Ovary (tissue), 10 donors: ENCODE measurements at places on chromosomes 12 and 14.

DNA sequence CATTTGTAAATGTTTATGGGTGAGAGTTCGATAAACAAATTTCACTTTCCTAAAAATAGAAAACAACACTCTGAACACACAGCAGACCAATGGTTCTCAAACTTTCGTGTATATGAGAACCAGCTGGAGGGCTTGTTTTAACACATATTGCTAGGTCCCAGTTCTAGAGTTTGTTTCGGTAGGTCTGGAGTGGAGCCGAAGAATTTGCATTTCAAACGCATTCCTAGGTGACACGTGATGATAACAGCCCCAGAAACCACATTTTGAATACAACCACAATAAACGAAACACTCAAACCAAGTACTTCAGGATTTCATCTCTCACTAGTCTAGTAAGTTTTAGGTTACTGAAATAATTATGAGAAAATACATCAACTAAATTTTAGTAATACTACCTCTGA lies 17.1 kb downstream of the SEC23A start:
- DNase-seq, result no peak

- no peak for DNase-seq
Measured at GRCh38 chr14:75876530-75876929, 105.3 kb downstream of the TGFB3 start.

DNA sequence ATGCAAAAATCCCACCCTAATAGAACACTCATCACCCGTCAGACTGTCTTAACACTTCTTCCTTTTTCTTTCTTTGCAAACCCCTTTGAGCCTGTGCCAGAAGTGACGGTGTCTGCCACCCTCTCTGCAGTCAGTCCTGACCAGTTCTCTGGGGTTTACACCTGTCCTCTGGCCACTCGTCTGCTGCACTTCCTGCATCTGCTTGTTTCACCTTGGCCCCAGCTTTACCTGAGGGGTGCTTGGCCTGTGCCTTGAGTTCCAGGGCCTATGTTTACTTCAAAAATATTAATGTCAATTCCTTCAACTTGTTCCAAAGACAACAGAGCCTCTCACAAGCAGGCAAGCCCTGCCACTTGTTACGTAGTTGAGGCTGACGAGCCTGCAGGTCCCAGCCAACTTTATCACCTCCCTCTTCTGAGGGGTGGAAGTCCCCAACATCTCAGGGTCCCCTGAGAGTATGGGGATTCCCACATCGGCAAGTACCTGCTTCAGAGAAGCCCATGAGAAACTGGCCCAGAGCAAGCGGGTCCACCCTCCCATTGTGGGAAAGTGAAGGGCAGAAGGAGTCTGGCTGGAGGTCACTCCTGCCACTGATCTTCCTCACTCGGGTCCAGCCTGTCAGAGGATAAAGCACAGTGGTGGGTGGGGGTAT lies 205.4 kb downstream of the DAD1 start:
- DNase-seq, result no peak

DNA sequence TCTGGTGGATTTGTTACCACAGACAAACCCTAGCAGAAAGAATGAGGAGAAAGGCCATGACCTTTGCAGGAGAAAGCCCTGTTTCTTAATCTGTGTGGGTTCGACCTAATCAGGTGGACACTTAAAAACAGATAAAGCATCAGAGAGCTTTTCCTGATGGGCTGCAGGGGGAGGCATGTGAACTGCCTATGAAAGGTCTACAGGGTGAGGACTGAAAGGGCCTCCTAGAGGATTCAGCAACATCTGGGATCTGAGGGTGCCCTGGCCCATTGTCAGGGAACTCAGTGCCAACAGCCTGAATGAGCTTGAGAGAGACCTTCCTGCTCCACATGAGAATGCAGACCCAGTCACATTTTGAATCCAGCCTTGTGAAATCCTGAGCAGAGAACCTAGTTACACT lies 178.8 kb upstream of the DDHD1 start:
- no peak for DNase-seq

DNA sequence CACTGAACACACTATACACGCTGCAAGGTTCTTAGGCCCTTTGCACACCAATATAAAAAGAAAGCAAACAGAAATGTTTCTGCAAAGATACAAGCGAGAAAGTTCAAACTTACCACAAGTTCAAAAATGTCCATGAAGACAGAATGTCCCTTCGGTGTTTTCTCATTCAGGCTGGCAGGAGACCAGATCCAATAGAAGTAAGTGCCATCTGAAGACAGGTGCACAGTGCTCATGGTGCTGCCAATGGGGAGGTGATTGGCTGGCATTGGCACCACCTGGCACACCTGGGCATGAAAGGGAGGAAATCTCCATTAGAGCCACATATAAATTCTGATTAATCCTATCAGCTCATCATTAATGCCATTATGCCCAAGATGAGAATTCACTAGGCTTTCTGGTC lies 76.3 kb downstream of the HECTD4 start:
- DNase-seq, result no peak

DNA sequence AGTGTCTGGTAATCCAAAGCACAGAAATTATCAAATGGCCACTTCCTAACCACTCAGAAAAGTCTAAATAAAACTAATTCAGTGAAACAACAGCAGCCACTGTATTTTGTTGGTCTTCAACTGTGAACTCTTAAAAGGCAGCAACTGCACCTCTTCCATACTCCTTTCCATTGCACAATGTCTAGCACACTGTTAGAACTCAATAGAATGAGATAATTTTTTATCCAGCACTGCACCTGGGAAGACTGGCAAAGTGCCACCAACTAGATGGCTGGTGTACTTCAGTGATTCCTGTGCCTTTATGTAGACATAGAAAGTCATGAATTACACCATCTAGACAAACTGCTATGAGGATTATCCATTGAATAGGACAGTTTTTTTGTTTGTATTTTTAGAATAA lies 26.2 kb downstream of the LGR5 start:
- DNase-seq, result no peak

- DNase-seq, result no peak
Measured at GRCh38 chr12:89134213-89134770, 218.0 kb downstream of the DUSP6 start.

DNA sequence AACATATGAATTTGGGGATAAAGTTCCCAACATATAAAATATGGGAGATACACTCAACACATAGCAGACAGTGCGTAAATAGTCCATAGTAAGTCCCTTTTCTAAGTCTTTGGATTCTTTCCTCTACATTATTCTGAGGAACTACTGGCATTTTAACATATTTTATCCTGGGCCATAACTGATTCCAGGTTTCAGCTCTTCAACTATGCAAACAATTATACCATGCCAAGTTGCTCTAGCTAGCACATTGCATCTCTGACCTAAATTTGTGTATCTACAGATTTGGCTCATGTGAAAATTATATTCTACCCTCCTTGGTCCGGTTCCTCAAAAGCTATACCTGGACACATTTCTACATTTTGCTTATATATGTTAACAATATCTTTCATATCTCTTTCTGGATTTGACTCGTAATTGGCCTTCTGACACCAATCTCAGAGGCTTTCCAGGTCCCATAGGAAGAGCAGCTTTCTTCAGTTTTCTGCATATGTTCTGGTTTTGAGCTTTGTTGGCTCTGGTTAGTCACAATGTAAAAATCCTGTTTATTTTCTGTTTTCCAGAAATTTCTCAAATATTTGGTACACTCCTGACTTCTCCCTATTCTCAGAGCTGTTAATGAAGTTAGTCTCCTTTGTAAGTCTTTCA lies 305.4 kb downstream of the BMP4 start:
- no peak for DNase-seq

DNA sequence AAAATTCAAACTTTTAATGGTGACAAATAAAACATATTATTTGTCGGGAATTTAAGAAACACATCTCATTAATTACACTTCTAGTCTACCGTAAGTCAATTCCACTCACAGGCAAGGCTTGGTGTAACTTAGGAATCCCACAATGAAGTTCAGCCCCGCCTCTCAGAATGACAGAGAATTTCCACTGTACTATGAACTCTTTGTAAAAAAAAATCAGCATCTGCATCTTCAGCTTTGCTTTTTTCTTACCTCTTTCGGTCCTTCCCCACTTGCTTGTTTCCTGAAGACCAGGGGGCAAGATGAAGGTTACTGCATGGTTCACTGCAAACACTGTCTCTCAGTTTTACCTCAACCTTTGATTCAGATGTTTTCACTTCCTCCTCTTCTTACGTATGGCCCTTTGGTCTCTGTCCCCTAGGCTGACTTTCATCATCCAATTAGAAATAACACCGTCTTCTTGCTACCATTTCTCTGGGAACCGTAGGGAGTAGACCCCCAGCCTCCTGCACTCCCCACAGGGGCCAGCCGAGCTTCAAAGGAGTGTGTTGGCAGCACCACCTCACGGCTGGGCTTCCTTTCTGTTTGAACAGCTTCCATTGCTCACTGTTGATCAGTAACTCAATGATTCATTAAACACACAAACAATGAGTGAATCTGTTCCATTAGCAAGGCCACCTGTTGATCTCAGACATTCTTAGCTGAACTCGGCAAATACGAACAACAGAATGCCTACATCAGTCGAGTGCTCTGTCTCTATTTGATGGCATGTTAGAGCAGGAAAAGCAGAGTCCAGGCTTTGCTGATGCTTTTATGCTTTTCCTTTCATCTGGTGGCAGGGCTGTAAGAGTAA lies 343.0 kb downstream of the BMP4 start:
- DNase-seq, result no peak

- DNase-seq, result no peak
Measured at GRCh38 chr14:105221598-105222178, 26.6 kb upstream of the BTBD6 start.

DNA sequence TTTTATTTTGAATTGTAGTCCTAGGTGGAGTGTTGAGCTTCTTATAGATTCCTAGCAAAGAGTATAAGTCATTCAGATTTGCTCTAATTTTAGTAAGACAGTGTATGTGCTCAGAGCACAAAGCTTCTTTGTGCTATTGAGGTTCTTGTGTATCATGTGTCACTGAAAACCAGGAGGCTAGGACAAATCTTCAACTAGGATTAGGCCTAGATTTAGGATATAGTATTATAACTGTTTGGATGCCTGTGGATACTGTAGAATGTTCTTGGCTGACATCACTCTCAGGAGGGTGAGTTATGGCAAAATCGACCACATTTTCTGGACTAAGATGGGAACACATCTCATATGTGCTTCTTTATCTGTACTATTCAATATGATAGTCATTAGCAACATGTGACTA lies 86.5 kb downstream of the DHRS2 start:
- DNase-seq, result no peak

DNA sequence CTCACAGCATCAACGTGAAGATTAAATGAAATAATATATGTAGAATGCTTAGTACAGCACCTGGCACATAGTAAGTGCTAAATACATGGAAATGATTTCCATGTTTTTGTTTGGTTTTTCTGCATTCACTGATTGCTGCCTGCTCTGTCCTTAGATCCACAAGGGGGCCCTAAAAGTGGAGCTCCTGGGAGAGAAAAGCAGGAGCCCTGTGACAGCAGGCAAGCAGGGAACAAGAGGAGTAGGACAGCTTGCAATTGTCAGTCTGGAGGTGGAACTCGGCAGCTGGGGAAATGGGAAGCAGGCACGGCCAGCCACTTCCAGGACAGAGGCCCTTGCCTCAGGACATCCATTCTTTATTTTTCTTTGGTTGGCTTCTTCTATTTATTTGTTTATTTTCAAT lies 292.9 kb downstream of the BMP4 start:
- DNase-seq, result no peak

DNA sequence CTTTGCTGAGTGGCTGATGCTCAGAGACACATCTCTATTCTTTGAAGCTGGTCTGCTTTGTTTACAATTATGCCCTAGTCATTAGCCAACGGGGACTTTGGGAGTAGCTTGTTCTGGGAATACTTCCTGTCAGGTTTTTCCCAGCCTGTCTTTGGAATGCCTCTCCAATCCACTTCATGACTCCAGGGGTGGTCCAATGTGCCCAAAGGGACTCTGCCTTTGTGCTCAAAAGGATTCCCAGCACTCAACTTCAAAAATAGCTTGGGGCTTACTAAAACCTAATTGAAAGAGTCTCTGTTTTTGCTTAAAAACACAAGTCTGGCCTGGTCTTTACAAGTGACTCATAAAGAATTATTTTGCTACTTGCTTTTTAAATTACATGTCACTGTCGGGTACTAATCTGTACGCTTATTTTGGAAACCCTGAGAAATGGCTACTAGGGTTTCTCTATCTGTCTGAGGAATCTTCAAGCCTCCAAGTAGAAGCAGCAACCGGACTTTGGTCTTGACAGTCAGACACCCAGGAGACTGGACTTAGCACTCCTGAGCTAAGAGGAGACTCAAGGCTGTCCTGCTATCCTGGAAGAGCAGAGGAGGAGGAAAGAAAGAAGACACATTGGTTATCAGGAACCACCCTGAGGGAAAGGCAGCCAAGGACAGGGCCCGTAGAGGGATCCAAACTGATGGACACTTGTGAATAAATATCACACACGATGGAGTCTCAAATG lies 20.7 kb downstream of the PHLDA1 start:
- DNase-seq, result no peak

GRCh38 chr12:5945071-5946008 lies at the start of gene ANO2:
Gene ANO2, minus strand, starts transcription at chr12:5945259. Its CDS starts 42 bp downstream, at chr12:5945217.
- no peak for DNase-seq

GRCh38 chr12:117005417-117006046 lies 93.7 kb downstream of the TESC start:
- no peak for DNase-seq

DNA sequence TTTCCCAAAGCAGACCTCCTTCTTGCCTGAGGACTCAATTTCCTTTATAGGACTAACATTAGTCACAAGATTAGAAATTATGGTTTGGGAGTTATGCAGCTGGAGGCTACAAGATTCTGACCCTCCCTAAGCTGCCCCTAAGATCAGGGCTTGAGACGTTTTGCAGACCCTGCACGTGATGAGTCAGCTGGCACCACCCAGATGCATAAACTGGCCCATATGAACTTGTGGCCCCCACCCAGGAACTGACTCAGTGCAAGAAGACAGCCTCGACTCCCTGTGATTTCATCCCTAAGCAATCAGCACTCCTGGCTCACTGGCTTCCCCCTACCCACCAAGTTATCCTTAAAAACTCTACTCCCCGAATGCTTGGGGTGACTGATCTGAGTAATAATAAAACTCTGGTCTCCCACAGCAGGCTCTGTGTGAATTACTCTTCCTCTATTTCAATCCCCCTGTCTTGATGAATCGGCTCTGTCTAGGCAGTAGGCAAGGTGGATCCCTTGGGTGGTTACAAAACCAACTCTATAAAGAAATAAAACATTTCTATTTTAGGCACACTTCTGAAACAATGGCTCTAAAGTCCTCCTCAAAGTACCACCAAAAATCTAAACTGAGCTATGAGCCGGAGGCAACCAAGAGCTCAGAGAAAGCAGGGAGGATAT lies 233.4 kb downstream of the TMEM132D start:
- DNase-seq, result no peak

DNA sequence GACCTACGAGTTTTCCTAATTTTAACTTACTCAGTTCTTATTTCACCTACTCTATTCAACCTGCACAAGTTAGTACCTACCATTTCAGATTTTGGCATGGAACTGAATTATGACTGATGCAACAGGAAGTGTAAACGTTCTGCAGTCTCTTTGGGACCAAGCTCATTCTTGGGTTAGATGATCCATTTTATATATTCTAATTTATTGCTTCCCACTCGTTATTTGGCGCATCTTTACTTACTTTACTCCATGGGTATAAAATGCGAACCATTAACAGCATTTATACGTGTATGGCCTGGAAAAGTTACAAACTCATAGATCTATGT lies 1.0 kb upstream of the EML1 start:
- no peak for DNase-seq
